ENCODE measurements at places on chromosomes 16 and 17.

DNA sequence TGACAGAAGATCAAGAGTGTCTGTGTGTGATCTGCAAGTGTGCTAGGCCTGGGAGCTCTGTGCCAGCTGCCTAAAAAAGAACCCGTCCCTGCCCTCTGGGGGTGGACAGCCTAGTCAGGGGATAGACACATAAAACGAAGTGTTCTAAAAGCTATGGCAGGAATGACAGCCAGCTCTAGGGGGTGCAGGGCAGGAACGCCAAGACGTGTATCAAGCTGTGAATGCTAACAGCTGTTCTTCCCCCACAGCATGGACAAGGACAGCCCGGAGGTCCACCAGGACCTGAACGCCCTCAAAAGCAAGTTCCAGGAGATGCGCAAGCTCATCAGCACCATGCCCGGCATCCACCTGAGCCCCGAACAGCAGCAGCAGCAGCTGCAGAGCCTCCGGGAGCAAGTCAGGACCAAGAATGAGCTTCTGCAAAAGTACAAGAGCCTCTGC, 5.1 kb downstream of the RASD1 start:
- DNase-seq: no peak

GRCh38 chr16:67538666-67539101, 10.1 kb downstream of the RIPOR1 start:
- DNase-seq: no peak

- no peak for DNase-seq
These were observed 391.1 kb downstream of the CNTNAP4 start for GRCh38 chr16:76668207-76668725.

GRCh38 chr17:51000835-51001638, 119.6 kb downstream of the SPAG9 start:
- no peak for DNase-seq

- no peak for DNase-seq
These were observed 18.2 kb upstream of the IL17C start for GRCh38 chr16:88619859-88620815.

DNA sequence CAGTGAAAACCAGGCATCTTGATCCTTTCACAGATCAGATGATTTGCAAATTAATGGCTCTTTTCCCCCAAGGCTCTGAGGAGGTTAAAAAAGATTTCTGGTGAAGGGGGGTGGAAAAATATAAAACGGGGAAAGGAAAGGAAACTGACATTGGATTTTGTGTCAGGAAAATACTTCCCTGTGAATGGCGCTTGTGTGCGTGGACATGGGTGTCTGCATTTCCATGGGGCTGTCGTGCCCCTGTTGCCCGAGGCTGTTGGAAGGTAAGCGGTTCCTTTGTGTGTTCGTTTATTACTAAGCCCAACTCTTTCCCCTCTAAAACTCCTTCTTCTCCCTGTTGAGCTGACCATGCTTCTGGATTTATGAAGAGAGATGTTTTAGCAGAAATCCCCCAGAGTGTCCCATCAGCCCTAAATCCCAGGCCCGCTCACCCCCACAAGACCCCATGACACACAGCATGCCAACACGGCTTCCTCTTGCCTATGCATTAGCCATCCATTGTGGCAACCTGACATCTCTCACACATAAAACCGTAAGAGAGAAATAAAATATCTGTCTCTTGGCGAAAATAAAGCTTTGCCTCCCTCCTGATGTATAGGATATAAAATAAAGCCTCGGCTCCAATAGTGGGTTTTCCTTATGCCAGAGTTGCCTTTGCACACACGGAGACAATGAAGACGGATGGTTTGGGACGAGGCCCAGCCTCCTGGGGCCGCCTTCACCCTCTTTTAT, 7.3 kb upstream of the LHX1 start:
- no peak for DNase-seq

DNA sequence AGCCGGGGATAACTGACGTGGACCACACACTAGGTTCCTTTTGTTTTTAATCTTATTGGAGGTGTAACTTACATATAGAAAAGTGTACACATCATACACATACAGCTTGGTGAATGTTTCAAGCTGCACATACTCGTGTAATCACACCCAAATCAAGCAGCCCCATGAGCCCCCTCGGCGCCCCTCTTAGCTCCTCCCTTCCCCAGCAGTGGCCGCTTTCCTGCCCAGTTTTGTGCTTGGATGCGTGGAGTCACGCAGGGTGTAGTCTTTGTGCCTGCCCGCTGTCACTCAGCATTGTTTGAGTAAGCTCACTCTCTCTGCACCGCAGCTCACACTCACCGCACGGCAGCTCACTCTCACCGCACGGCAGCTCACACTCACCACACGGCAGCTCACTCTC, 151.7 kb upstream of the CHMP6 start:
- DNase-seq: no peak

DNA sequence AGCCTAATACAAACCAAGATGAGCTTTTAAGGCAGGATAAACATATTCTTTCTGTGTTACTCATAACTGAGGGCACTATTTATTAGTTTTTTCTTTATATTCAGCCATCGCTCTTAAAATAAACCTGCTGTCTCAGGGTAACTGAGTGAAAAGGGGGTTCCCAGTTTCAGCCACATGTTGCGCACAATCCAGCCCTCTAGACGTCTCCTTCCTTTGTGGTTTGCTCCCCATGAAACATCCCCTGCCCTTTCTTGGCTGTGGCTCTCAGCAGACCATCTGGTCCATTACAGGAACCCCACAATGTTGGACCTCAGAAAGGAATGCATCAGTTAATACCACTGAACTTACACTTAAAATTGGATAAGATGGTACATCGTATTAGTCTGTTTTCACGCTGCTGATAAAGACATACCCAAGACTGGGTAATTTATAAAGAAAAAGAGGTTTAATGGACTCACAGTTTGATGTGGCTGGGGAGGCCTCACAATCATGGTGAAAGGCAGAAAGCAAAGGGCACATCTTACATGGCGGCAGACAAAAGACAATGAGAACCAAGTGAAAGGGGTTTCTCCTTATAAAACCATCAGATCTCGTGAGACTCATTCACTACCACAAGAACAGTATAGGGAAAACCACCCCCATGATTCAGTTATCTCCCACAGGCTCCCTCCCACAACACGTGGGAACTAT, 12.6 kb upstream of the IL21R start:
- no peak for DNase-seq

DNA sequence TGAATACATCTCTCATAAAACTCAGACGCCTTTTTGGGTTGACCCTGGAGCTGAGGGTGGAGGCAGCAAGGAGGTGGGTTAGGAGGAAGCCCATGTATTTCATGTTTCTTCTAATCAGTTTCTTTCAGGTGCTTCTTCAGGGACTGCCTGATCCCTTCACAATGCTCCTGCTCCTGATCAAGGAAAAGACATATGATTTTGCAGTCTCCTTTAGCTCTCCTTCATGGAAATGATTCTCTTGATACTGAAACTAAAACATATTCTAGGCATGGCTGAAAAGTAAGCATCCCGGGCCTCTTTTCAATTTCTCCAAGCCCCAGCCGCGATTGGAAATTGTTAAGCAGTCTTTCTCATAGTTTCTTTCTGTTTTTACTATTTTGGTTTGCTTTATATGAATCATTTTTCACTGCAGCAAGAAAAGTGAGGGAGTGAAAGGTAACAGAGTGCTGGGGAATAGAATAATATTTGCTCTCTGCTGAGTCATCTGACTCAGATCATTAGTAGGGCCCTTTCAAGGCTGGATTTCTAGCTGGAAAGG, 730.7 kb downstream of the CDH11 start:
- no peak for DNase-seq

- DNase-seq: peak; percentile 16
These were observed 3.0 kb upstream of the CHD3 start for GRCh38 chr17:7885367-7886226.

DNA sequence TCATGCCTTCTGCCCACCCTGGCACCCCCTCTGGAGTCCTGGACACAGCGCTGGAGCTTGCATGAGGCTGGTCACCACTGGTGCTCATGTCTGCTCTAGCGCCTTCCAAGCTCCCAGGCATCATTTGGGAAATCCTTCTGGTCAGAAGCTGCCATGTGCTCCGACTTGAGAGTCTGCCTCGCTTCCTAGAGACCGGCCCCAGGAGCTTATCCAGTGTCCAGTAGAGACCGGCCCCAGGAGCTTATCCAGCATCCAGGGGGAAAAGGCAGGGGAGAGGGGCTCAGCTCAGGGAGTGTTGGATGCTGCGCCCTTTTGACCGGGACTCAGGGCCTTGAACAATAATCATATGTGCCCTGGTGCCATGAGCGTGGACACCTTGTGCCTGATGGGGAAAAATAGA, 106.3 kb downstream of the RAP1GAP2 start:
- no peak for DNase-seq

- no peak for DNase-seq
These were observed 27.2 kb downstream of the MARCHF10 start for GRCh38 chr17:62780951-62781350.

GRCh38 chr17:8664456-8665126, 34.1 kb upstream of the MYH10 start:
- no peak for DNase-seq

DNA sequence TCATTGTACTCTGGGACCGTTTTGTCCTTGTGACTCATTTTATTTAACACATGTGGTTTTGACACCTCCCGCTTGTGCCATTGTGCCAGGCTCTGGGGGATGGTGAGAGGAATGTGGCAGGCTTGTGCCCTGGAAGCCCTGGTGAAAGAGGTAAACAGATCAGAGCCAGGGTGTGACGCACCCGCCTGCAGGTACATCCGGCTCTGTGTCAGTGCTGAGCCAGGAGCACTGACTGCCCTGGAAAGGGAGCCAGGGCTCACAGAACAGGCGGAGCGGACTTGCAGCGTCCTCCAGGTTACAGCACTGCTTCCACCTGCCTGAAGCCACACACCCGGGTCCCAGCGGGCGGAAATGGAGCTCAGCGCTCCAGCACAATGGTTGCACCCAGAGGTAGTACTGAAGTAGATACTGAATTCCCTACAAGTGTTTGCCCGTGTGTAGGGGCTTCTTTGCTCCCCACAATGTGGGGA, 30.6 kb downstream of the CDRT15 start:
- peak; percentile 26 for DNase-seq

- DNase-seq: no peak
These were observed 214.1 kb downstream of the SEC14L1 start for GRCh38 chr17:77354670-77355455.

GRCh38 chr16:73016488-73016830, 31.5 kb downstream of the ZFHX3 start:
- DNase-seq: no peak

DNA sequence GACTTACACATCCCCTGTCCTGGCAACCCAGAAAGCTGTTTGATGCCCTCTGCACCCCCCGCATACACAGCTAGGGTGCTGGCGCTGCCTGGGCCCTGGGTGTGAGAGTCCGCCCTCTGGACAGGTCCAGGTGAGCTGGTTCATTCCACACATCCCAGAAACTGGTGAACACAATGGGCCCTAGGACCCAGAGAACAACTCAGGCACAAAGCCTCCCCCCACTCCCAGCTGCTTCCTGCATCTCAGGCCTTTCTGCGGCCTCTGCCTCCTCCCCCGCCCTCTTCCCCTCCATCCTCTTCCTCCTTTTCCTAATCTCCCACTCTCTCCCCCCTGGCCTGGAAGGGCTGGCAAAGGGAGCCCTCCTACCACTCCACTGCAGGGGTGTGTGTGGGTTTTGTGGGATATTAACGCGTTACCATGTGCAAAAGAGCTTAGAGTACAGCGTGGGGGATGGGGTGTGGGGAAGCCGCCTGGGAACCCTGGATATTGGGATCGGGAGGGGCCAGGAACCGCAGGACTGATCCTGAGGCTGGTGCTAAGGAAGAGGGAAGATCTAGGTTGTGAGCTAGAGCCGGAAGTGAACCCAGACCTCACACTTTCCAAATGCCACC, 1.6 kb upstream of the PPP1R9B start:
- no peak for DNase-seq

DNA sequence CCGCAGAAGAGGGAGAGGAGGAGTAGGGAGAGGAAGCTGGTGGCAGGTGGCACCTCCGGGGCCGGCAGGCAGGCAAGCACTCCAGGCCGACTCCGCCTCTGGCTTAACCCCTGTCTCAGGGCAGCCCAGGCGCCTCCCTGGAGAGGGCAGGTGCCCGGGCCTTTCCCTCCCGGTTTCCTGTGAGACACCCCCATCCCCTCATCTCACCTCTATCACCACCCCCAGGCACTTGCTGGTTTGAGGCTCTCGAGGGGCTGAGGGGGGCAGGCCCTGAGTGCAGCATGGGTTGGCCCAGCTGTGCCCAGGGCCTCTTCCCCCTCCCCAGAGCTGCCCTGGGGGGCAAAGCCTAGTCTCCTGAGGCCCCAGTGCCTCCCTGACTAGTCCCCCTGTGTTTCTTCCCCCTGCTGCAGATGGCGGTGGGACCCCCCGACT, 6.0 kb downstream of the DOC2A start:
- DNase-seq: no peak

- peak; percentile 6 for DNase-seq
These were observed 27.4 kb downstream of the EMP2 start for GRCh38 chr16:10552998-10553491.

DNA sequence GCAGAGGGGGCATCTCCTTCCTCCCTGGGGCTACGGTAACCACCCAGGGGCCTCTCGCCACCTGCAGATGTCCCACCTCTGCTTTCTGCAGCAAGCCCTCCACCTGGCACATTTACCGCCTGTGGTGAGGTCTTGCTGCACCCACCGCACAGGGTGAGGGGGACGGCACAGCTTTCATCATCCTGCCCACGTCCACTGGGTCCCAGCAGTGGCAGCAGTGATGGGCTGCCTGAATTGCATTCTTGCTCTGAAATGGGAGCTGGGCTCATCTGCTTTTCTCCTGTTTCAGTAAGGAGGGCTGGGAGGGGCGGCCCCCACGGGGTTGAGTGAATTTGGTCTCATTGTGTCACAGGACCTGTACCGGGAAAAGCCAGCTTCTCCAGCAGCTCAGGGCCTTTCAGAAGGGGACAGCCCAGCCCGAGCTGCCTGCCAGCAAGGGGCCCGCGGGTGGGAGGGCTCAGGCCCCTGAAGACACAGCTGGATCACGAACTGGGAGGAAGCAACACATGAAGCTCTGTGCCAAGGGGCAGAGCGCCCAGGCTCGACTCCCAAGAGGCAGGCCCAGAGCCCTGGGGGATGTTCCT, 12.7 kb downstream of the DNAAF8 start:
- DNase-seq: no peak

DNA sequence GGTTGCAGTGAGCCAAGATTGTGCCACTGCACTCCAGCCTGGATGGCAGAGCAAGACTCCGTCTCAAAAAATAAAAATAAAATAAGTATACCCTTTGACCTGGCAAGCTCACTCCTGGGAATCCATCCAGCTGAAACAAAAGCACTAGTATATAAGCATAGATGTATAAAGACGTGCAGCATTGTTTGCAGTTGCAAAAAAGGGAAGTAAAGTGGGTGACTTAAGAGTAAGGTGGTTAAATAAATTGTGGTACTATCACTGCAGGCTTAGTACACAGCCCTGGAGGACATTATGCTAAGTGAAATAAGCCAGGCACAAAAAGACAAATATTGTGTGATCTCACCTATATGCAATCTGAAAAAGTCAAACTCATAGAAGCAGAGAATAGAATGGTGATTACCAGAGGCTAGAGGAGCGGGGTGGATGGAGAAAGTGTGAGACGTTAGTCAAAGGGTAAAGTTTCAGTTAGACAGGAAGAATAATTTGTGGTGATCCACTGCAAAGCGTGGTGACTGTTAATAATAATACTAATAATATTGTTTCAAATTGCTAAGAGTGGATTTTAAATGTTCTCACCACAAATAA, 113.0 kb downstream of the MYO1D start:
- no peak for DNase-seq

Data from stimulated activated CD4-positive, alpha-beta T cell treated with anti-CD3 and anti-CD28 coated beads, Interleukin-15, amount 100 ng/mL, for 1 hour (primary cell).